ENCODE measurements at places on chromosomes 5 and 9.

- DNase-seq, result no peak
Observed at GRCh38 chr5:110757118-110757729, 18.4 kb downstream of the SLC25A46 start.

DNA sequence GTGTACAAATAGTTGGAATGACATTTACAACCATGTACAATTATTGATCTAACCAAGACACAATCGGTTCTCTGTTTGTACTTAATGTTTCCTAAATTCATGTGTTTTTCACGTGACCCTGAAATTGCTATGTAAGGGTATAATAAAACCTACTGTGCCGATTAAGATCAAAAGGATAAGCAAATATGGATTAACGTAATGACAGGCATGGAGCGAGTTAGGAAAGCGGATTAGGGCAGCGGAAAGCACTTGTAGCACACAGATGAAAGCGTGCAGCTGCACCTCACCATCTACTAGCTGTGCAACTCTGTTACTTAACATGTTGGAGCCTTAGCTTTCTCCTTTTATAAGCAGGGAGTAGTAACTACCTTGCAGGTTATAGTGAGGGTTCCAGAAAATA lies 38.3 kb upstream of the ZFYVE16 start:
- DNase-seq, result no peak

DNA sequence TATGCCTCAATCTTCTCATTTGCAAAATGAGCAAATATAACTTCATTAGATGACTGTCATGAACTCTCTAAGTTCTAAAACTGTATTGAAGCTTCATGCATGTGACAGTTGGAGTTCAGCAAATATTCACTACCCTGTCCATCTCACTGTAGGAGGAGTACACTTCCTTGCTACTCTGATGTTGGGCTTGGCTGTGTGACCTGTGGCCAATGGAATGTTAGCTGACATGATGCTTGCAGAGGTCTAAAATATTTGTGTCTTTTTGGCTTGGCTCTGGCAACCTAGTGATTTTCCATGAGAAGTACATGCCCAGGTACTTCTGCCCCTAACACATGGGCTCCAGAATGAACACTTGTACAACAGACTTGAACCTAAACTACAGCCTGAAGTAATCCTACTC lies 203.1 kb upstream of the ANKH start:
- DNase-seq, result no peak

DNA sequence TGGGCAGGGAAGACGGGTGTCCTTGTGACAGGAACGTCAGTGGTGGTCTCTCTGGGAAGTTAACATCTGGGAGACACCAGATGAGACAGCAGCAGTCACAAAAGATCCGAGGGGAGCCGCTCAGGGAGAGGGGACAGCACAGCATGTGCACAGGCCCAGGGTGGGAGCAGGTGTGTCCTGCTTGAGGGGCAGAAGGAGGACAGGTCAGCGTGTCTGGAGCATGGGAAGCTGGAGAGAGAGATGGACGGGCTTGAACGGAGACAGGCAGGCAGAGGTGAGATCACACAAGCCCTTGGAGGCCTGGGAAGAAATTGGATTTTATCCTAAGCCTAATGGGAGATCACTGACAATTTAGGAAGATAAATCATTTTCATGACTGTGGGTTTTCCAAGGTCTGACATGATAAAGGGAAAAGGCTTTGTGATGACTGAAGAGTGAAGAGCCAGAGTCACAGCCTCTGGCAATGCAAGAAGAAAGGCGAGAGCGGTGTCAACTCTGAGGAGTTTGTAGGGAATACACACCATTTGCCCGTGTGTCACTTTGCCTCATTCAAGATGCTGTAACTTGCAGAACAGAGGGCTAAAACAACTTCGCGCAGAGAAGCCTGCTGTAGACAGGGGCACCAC lies 88.3 kb downstream of the FSTL4 start:
- DNase-seq, result no peak

DNA sequence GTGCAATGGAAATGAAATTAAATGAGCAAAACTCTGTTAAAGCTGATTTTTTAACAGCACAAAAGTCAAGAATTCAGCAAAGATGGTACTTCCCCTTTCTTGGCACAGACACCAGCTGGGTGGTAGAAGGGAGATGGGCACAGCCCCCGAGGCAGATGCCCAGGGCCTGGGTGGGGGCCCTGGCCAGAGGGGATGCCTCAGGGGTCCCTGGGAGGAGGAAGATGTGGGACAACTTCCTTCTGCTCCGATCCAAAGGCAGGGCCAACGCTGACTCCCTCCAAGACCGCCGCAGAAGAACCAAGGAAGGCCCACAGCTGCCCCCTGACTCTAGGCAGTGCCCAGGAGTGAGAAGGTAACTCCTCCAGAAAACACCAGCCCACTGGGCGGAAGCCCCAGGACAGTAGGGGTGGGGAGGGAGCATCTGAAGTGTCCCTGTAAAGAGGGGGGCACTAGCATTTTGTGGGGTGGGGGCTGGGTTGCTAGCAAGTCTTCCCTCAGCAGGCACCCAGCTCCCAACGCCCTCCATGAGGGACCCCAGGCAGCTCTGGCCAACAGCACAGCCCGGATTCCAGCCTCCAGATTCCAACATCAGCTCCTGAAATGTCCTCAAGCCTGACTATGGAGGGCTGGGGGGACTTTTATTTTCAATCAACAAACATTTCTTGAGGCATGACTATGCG lies 4.9 kb downstream of the NACC2 start:
- DNase-seq, result no peak

DNA sequence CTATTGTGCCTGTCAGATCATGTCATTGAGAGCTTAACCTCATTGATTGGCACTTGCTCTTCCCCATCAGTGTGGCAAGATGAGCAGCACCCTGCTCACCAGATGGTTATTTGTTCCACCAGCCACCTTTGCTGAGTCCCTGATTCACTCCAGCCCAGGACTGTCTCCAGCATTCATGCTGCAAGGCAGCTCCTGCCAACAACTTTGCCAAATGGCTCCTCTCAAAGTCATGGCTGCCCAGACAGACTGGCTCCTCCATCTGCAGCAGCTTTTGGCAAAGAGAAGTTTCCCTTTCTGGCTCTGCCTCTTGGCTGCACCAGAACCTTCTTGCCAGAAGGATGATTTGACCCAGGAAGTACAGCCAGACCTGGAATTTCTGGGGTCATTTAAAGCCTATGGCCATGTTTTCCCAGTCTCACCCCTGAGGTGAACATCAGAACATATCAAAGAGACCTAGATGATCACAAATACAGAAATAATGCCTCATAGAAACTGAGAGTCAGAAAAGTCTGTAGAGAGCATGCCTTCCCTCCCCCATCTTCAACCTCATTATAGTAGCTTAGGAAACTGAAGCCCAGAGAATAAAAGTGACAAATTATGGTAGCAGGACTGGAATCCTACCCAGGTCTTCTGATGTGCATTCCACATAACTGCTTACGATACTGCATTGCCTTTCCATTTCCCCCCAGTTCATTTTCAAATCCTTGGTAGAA lies 10.4 kb downstream of the PPP2R2B start:
- no peak for DNase-seq

DNA sequence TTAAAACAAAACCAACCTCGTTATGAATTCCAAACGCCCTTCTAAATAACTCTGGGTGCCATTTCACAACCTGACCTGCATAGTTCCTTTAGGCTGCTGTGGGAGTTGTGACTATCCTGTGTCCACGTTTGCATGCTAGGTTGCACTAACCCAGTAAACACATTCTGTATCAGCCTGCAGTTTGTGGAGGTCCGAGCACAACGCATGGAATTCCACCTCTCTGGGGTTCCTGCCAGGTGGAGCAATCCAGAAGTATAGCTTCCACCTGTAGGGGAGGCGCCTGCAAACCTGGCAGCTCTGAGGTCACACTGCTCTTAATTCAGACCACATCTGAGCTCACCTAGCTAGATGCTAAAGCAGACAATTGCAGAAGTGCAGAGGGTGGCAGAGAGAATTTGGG lies 57.2 kb downstream of the MARCHF3 start:
- DNase-seq, result no peak

DNA sequence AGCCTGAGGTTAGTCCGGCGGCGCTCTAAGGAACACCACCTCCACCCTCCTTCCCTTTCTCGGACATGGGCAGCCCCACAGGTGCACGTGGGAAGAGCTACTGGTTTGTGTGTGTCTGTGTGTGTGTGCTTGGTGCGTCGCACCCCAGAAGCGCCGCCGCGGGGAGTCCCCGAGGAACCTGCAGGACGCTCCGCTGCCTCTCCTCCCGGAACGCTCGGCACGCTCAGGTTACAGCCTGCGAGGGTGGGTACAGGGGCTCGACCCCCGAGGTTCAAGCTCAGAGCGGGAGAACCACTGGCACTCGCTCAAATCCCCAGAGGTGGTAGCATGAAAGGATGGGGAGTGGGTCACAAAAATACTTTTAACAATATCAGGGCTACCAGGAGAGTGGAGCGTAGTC lies 2.0 kb downstream of the ASTN2 start:
- DNase-seq, result no peak

DNA sequence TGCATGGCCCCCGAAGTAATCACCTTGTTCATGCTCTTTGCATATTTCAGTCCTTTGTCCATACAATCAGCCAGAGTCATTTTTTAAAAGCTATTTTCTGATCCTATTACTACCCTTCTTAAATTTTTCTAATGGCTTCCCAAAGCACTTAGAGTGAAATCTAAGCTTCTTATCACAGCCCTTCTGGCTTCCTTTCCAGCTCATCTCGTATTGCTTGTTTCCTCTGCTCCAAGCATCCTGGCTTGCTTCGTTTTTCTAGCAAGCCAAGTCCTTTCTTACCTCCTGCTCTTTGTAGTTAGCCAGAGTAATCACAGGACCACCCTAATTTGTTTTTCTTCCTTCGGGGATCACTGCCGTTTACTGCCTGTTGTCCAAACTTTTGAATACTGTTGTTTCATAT lies 453.3 kb downstream of the KIF4B start:
- no peak for DNase-seq

Measured in NCI-H1436 treated with DMSO at 0.1 percent for 48 hours (cell line).